ENCODE measurements at places on chromosomes 3 and 15. TPM values are rescaled to one million over a fixed set of nuclear protein-coding genes. Genes with fewer than 3 reads are reported as not detected.

The GMNC gene
- total RNA-seq, result 0.59 TPM

The SENP5 gene
- 22.1 TPM for total RNA-seq

DNA sequence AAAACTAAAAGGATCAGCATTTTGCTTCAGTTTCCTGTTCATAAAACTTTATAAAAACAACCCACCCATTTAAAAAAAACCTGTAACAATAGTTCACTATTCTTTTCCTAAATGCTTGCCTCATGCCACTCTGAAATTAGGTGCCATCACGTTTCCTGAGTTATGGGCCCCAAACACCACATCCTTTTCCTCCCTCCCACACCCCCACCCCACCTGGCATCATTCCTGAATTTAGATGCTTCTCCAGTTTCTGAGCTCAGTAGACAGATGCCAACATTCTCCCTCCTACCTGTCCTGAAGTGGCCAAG lies 11.9 kb upstream of the ARHGEF3 start:
- H3K4me1 ChIP-seq, result no peaks in the 10 kb centered on the region
- H3K36me3 ChIP-seq, result no peaks in the 10 kb centered on the region
- H3K27ac ChIP-seq, result no peak overlapping the region
- no peak for DNase-seq
- H3K4me3 ChIP-seq, result no peak overlapping the region
- no peaks in the 10 kb centered on the region for H3K27me3 ChIP-seq

- no peaks in the 10 kb centered on the region for H3K27me3 ChIP-seq
- no peak overlapping the region for H3K4me3 ChIP-seq
- H3K36me3 ChIP-seq, result peaks cover 11% of the 10 kb centered on the region
These were observed 42.8 kb upstream of the PLOD2 start for GRCh38 chr3:146203776-146204175.

- no peaks in the 10 kb centered on the region for H3K27me3 ChIP-seq
- DNase-seq, result no peak
- H3K36me3 ChIP-seq, result no peaks in the 10 kb centered on the region
- no peak overlapping the region for H3K27ac ChIP-seq
- H3K4me1 ChIP-seq, result no peaks in the 10 kb centered on the region
- no peak overlapping the region for H3K4me3 ChIP-seq
These were observed 213.0 kb downstream of the NECTIN3 start for GRCh38 chr3:111284503-111285183.

DNA sequence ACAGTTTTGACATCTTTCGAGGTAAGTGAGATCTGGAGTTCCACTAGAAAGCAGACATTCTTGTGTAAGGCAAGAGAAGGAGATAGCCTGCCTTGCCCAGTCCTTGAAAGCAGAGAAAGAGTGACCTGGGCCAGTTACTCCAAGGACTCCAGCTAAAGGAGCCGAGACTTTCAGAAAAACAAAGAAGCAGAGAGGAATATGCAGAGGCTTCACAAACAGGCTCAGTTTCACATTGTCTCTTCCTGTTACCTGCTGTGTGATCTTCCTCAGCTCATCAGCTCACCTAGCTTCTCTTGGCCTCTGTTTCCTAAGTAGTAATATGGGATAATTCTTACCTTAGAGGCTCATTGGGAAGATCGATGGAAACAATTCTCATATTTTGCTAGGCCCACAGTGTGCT lies 81.0 kb downstream of the CDC25A start:
- H3K4me1 ChIP-seq, result no peaks in the 10 kb centered on the region
- H3K27ac ChIP-seq, result no peak overlapping the region
- H3K36me3 ChIP-seq, result no peaks in the 10 kb centered on the region
- no peaks in the 10 kb centered on the region for H3K27me3 ChIP-seq
- no peak for DNase-seq
- H3K4me3 ChIP-seq, result no peak overlapping the region

The WNT5A gene
- 2.8 TPM for total RNA-seq

The LIPH gene
- 0.47 TPM for total RNA-seq

All from right atrium auricular region (tissue), 2 donors.